ENCODE measurements at places on chromosomes 13 and 19.

- no peak for DNase-seq
Observed at GRCh38 chr19:45865269-45865948, 1.3 kb downstream of the FOXA3 start.

DNA sequence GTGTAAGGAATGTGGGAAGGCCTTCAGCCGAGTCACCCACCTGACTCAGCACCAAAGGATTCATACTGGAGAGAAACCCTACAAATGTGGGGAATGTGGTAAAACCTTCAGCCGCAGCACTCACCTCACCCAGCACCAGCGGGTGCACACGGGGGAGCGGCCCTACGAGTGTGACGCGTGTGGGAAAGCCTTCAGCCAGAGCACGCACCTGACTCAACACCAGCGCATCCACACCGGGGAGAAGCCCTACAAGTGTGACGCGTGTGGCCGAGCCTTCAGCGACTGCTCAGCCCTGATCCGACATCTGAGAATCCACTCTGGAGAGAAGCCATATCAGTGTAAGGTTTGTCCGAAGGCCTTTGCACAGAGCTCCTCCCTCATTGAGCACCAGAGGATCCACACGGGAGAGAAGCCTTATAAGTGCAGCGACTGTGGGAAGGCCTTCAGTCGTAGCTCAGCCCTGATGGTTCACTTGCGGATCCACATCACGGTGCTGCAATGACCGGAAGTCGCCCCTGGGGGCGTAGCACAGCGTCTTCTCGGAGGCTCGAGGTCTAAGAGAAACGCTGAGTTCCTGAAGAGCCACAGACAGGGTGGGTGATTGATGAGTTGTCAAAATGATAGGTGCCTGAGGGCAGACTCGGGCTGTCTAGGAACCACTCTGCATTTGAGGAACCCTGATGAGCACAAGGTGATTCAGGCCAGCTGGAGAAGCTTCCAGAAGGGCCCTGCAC is 12.2 kb downstream of the ZSCAN22 start:
- DNase-seq = no peak

DNA sequence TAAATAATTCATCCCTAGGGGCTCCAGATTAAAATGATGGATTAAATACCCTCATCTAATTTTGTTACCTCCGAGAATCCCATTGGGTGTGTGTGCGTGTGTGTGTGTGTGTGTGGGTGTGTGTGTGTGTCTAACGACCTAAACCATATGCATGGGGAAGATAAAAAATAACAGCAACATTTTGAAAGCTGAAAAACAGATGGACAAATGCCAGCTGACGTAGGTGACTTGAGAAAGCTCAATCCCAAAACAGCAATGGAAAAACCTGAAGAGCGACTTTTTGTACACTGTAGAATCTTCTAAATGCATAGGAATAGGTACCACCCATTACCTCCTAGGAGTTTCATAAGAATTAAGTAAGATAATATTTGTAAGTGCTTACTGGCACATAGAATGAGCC is 8.7 kb upstream of the RPL21 start:
- DNase-seq = no peak

DNA sequence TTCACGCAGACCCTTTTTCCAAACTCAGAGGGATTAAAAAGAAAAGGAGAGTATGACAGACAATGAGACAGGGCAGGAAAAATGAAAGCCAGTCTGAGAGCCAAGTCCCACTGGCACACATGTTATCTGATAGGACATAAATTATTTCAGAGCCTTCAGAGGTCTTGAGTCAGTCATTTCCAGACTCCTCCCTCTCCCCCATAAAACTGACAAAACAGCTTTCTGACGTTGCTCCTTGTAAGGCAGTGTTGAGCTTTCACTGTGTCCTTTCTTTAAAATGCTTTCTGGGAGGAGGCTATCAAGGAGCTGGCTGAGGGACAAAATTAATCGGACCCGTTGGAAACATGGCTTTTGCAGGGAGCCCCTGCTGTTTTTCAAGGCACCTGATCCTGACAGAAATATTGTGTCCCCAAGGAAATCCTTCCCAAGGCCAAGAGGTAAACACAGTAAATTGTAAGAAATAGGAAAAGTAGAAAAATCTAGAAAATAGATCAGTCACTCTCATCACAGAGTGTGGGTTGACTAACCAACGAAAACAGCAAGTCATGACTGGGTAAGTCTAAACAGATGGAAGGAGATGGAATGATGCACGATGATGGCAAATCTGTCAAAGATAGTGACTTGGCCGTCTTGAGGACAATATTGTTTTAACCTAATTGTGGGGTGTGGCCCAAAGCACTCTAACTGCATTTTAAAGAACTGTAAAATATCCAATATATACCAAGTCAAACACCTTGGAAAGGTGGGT is 89.7 kb downstream of the DCT start:
- DNase-seq = peak; percentile 8

- no peak for DNase-seq
Observed at GRCh38 chr19:9165261-9165660, 13.5 kb upstream of the OR7D2 start.

Data from HTR-8/SVneo (cell line).